ENCODE measurements at places on chromosomes 7 and 10.

GRCh38 chr7:108716783-108717182, 147.1 kb downstream of the DNAJB9 start:
- no peak for DNase-seq

GRCh38 chr10:99526861-99527504, 5.8 kb upstream of the NKX2-3 start:
- no peak for DNase-seq

DNA sequence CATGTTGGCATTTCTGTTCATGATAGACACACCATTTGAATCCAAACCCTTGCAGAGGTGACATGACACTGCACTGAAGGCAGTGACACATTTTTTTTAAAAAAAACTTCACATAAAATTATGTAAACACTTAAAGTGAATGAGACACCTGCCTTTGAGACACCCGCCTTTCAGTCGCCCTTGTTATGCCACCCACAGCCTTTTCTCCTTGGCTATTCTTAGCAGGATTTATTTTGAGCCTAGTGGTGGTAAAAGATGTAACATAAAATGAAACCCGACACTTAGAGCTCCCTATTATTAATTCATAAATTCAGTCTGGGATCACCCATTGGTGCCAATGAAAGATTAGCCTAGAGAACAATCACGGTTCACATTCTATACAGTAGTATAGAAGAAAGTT, 161.3 kb downstream of the DYNC1I1 start:
- no peak for DNase-seq

DNA sequence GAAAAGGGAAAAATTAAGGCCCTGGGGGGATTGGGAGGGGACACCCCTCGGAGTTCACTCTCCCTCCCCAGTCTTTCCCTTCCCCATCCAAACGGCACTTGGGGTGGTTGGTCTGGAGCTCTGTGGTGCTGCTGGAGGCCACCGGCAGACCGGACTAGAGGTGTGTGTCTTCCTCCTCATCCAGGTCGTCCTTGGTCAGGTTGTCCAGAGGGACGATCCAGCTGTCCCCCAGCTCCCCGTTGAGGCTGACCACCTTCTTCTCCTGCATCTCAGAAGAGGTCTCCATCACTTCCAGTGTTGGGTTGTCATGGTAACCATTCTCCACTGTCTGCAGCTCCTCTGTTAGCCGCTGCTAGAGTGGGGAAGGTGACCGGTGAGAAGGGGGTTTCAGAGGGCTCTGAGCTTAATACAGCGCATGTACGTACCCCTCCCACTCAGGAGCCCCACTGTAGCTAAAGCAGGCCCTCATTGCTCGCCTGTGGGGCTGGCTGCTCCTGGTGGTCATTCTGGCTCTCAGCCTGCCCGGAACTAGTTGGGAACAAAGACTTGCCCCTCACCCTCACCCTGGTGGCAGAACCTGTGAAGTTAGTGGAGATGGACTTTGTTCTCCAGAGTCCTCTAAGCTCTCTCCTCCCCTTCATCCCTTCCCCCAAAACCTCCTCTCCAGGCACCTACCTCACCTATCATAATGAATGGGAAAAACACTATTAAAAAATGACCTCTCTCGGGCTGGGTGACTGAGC, 52.1 kb downstream of the PODXL start:
- DNase-seq = no peak

DNA sequence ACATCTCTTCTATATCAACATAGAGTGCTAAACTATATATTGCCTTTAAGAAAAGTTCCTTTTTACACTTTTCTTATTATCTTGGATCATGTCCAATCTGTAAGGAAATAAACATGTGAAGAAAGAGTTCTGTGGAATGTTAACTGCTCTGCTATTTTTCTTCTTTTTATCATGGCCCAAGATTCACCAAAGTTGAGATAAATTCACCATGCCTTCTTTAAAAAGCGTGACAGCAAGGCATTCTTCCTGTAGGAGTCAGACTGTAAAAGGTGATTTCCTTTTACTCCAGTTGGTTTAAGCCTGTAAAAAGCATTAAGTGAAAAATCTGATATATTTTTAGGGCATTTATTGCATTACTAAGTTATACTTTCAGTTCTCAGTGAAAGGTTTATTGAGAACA, 165.7 kb upstream of the FZD1 start:
- DNase-seq = no peak

DNA sequence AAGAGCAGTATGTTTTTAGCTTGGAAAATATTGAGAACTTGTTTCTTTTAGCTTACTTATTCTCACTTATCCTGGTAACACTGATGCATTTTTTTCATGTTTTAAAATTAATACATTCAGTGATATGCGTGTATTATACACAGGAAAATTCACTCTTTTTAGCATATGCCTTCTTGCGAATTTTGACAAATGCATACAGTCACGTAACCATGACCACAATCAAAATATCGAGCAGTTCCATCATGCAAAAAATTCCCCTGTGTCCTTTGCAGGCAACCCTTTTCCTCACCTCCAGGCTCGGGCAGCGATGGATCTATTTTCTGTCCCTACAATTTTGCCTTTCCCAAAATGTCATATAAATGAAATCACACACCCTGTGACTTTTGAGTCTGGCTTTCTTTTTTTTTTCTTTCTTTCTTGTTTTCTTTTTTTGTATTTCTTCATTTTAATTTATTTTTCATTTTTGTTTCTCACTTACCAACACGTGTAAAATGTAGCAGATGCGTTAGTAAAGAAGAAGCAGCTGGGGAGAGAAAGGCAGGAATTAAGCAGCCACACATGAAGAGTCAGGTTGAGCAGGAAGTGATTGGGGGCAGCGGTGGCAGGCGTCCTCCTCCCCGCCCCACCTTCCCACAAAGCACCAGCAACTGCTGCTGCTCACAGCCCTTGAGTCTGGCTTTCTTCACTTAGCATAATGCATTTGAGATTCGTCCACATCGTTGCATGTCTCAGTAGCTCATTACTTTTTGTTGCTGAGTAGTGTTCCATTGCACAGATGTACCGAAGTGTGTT, 29.9 kb downstream of the ADRB1 start:
- no peak for DNase-seq

GRCh38 chr7:134174795-134175261, 47.7 kb downstream of the LRGUK start:
- DNase-seq = no peak

- no peak for DNase-seq
These were observed 367.5 kb downstream of the CCSER2 start for GRCh38 chr10:84695902-84696301.

- no peak for DNase-seq
These were observed 67.7 kb downstream of the XRCC2 start for GRCh38 chr7:152608208-152608607.

- no peak for DNase-seq
These were observed 97.7 kb downstream of the PRKG1 start for GRCh38 chr10:51171946-51172345.

DNA sequence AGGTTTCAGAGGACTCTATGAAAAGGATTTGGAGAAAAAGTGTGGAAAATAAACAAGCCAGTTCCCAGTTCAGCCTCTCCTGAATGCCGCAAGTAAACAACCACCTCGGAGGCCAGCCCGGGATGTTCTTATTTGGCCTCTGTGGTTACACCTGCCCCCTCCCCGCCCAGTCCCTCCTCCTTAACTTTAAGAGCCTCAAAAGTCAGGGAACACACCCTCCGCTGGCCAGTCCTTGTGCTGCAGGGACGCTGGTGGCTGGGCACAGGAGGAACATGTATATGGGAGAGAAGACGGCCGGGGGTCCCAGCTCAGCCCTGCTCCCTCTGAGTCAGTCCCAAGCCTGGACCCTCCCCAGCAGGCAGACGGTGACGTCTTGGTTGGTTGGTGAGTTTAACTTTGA, 6.1 kb downstream of the CHST3 start:
- no peak for DNase-seq

DNA sequence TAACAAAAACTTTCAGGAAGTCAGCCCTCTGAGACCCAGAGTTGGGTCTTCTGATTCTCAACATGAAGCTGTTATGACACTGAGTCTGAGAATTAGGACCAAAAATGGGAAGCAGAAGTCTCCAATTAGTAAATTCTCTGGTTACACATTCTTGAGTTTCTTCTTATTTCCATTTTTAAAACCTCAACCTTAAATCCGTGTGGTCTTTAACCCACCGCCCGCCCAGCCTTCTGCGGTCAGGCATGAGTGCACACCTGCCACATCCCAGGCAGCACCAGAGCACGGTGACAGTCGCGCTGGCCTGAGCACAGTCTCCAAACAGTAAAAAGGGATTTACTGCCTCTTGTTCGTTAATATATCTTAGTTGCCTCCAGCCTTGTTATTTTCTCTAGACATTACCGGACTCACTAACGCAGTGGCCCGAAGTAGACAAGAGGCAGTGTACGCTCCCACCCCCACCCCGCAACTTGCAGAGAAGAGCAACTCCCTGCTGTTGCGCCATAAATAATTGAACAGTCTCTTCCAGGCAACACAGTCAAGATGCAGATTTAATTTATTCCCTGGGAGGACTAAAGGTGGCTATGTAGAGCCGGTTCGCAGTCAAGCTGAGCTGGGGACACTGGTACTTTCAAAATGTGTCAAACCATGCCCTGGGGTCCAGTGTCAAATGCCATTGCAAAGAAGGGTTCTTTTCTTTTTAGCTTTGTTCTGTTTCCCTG, 147.0 kb upstream of the CELF2 start:
- DNase-seq = no peak

DNA sequence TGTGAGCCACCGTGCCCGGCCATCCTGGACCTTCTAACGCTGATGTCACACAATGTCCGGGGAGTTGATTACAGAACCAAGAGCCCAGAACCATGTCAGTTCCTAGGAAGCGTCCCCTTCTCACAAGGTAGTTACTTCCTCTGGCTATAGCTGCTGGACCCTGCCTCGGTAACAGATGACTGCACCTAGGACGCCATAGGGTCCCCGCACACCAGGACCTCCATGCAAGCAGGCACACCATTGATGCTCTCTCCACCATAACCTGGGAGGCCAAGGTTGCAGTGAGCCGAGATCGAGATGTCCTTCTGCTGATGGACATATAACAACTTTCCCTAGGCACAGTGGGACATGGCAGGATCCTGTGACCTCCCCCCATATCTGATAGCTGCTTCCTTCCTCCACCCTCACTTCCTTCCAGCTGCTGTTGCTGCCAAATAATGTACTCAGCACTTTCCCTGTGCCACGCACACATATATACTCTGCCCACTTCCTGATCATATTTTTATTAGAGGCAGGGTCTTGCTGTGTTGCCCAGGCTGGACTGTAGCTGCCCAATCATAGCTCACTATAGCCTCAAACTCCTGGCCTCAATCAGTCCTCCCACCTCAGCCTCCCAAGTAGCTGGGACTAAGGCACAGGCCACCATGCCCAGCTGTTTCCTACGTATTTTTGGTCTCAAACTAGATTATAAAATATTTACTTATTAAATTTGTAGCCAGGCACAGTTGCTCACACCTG, 3.5 kb upstream of the SNX8 start:
- no peak for DNase-seq

DNA sequence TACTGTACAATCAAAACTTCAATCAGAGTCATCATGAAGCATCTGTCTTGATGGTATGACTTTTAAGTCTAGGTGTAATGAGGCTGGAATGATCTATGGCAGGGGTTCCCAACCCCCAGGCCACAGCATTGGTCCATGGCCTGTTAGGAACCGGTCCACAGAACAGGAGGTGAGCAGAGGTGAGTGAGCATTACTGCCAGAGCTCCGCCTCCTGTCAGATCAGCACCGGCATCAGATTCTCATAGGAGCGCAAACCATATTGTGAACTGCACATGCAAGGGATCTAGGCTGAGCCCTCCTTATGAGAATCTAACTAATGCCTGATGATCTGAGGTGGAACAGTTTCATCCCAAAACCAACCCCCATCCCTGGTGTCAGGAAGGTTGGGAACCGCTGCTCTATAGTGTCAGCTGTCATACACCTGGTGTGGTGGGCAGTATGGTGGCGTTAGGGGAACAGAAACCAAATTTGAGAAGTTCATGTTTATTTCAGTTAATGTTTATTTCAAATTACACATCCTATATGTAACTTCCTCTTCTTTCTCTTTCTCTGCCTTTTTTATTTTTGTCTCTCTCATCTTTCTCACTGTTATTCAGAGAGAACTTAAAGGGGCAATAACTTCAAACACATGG, 432.6 kb downstream of the TNS3 start:
- no peak for DNase-seq

GRCh38 chr7:116322541-116322940, 112.2 kb downstream of the TES start:
- DNase-seq = no peak

DNA sequence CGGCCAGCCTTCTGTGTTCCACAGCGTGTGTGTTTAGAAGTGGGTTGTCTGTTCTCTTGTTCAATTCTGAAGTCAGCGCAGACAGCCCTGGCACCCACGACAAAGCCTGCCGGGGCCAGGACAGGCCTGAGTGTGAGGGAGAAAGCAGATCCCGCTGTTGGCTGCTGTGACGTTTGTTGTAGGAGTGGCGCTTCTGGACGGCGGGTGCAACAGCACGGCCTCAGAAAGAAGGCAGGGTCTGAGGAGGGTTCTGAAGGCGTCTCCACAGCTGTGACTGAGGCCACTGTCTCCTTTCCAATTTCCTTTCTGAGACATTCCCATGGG, 76.2 kb downstream of the VIPR2 start:
- DNase-seq = no peak

- no peak for DNase-seq
These were observed 25.6 kb downstream of the TAS2R41 start for GRCh38 chr7:143503261-143503660.

- DNase-seq = no peak
These were observed 222.8 kb downstream of the LRMDA start for GRCh38 chr10:75654171-75654771.

DNA sequence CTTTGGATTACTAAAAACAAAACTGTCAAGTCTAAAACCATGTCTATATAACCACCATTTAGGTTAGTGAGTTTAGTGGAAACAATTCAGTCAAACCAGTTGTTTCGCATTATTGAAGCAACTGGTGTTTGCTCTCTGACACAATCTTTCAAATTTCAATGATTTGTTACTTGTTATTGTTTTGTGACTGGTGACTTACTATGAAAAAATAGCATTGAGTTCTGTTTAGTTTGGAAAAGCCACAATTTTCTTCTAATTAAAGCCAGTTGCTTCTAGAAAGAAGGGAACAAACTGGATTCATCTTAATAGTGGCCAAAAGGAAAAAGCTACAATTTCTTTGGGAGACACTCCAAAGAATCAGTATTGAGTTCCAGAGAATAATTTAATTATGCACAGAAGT, 30.4 kb downstream of the LAMB4 start:
- DNase-seq = no peak

- no peak for DNase-seq
These were observed 152.4 kb downstream of the DGKI start for GRCh38 chr7:137694405-137694804.

DNA sequence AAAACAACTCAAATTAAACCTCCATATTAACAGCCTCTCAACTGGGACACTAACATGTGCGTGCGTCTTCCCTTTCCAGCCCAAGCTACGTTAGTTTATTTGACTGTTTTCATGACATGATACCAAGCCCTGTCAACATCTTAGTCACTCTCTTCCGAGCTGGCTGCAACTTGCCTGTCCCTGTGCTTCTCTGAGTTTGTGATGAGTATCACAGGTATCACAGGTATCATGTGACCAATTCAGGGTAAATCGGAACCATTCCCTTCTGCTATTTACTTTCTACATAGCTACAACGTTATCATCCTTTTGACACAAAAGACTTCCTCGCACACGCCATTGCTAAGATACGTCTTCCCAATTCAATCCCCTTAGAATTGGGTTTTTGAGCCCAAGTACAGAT, 70.2 kb downstream of the CAV1 start:
- no peak for DNase-seq

All from activated T-cell treated with anti-CD3 and anti-CD28 coated beads for 4 hours (primary cell).